CD4-positive, CD25-positive, alpha-beta regulatory T cell (primary cell): ENCODE measurements at places on chromosomes 16 and 17. TPM values are rescaled to one million over a fixed set of nuclear protein-coding genes. Genes with fewer than 3 reads are reported as not detected.

DNA sequence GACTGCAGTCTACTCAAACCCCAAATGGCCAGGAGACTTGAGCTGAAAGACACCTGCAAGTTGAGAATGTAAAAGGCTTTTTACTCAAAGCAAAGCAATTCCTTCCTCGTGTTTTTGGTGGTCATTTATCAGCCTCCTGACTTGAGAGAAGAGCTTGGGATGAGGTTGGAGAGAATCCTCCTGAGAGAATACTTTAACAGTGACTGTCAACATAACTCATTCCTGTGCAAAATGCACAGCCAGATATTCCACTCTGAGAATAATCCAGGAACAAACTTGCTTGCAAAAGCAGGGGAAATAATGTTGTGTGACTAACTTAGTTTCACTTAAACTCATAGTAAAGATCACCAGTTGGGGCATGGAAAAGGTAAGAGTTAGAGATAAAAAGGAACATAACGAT lies 53.4 kb downstream of the SNTB2 start:
- DNase-seq = no peak

DNA sequence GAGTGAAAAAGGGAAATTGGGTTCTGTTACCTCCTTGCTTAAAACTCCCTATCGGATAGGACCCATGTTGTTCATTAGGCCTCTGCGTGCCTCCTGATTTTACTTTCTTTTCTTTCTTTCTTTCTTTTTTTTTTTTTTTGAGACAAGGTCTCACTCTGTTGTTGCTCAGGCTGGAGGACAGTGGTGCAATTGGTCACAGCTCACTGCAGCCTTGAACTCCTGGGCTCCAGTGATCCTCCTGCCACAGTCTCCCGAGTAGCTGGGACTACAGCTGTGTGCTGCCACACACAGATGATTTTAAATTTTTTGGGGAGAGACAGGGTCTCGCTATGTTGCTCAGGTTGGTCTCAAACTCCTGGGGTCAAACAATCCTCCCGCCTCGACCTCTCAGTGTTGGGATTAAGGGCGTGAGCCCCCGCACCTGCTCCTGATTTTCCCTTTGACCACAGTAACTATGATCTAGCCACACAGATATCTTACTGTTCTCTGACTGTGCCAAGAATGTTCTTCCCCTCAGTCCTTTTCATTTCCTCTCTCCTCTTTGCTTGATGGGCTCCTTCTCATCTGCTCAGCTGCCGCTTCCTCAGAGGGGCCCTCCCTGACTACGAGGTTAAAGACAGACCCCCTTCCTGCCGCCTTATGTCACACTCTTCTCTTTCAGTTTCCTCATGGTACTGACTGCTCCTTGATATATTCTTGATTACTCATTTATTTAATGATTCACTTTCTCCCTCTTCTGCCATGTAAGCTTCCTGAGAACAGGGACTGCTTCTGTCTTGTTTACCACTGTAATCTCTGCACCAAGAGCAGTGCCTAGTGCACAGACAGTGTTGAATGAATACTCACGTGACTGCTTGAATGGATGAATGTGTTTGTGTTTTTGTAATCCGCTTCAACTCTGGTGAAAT lies 44.3 kb downstream of the LCMT1 start:
- no peak for DNase-seq

DNA sequence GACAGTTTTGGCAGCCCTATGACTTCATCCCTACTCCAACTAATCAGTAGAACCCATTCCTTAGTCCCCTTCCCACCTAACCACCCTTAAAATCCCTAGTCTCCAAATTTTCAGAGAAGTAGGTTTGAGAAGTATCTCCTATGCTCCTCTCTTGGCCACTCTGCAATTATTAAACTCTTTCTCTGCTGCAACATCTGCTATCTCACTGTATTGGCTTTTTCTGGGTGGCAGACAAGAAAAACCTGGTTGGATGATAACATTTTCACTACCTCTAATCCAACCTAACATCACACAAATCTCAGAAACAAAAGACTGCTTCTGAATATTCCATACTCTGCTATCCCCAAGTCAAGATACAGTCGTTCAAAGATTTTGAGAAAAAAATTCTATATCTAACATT lies 542.4 kb upstream of the SOX9 start:
- DNase-seq = no peak

DNA sequence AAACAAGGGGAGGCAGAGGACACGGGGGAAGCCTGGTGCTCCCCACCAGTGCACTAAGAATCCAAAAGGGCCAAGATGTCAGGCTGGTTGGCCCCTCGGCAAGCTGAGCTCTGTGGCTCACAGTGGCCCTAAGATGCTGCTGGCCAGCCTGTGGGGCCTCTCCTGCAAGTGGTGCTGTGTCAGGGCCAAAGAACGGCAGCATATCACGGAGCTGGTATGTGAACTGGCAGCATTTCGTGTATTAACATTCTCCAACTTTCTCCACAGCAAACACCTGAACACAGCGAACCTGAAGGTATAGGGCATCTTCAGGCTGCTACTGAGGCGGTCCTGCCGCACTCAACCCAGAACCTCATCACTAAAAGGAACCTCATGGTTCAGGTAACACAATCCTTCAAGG lies 34.8 kb downstream of the VAC14 start:
- no peak for DNase-seq

DNA sequence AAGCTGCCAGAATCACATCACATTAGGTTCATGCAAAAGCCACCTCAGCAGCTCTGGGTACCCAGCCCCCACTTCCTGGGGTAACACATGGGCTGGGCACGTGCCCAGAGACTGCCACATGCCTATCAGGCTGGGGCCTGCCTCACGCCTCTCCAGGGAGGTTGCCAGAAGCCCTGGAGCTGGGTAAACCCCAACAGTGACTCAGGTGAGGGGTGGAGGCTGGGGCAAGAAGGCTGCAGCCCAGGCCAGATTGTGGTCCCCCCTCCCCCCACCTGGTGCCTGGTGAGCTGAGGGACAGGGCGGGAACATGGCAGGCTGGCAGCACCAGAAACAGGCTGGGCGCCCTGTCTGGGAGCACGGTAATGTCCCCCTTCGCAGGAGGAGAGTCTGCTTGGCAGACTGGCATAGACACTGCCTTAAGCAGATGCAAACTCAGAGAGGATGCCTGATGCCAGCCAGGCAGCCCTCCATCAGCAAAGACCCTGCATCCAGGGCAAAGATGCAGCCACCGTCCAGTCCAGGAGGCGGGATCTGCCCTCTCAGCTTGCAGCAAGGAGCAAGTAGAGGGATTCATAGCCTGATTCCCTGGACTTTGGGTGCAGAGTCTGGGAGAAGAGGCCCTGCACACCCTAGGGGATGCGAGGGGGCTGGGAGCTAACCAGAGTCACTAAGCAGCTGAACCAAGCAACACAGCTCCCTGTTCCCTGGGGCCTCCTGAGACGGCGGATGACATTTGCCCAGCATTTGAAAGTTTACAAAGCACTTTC lies 28.8 kb downstream of the NGFR start:
- no peak for DNase-seq

DNA sequence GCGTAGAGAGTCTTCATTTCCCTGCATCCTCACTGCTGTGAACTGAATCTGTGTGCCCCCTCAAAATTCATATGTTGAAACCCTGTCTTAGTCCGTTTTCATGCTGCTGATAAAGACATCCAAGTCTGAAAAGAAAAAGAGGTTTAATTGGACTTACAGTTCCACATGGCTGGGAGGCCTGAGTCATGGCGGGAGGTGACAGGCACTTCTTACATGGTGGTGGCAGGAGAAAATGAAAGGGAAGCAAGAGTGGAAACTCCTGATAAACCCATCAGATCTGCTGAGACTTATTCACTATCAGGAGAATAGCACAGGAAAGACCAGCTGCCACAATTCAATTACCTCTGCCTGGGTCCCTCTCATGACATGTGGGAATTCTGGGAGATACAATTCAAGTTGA lies 3.1 kb upstream of the CCDC42 start:
- DNase-seq = no peak

DNA sequence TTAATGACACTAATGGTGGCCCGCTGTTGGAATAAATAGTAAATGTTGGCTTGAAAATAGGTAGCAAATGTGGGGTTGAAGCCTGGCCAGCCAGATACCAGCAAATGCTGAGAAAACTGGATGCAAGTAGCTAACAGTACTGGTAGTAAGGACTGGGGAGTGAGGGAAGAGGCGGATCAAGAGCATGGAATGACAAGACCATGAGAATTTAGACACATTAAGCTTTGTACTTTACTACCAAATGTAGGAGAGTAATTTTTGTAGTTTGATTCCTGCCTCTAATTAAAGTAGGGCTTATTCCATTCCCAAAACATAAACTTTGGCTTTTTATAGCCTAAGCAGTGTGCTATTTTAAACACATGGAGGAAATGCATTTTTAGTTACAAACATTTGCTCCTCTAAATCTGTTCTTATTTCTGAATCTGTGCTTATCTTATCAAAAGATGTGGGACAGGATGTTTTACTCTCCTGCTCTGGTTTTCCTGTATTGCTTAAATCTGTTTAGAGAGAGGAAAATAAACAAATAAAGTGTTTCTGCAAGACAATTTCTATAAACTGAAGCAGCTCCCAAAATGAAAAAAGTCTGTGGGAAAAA lies 44.1 kb downstream of the CFDP1 start:
- DNase-seq = no peak

The OTOA gene
- total RNA-seq = not detected

GRCh38 chr17:48021934-48022333 lies 15.7 kb downstream of the COPZ2 start:
- DNase-seq = no peak

DNA sequence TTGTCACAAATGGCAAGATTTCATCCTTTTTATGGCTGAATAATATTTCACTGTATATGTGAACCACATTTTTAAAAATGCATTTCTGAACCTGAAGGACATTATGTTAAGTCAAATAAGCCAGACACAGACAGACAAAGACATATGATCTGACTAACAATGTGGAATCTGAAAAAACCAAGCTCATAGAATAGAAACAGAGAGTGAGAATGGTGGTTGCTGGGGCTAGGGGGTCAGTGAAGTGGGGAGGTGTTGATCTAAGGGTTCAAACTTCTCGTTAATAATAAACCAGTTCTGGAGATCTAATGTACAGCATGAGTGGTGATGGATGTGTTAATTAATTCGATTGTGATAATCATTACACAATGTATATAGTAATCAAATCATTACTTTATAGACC lies 475.1 kb downstream of the WWOX start:
- DNase-seq = no peak

The CETP gene
- total RNA-seq = not detected

DNA sequence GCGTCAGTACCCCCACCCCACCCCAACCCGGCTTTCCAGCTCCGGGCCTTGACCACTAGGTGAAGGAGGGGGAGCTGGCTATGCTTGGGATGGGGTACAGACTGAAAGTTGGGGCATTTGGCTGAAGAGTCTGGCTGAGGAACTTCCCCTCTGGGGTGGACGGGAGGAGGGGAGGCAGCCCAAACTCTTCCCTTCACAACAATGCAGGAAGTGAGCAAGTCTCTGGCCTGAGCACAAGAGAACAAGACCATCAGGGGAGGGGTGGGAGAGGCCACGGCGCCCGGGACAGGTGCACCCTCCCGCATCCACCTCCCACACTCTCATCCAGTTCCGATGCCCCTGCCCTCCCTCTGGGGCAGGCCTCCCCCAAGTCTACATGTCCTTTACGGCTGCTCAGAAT lies 5.6 kb downstream of the USH1G start:
- no peak for DNase-seq

DNA sequence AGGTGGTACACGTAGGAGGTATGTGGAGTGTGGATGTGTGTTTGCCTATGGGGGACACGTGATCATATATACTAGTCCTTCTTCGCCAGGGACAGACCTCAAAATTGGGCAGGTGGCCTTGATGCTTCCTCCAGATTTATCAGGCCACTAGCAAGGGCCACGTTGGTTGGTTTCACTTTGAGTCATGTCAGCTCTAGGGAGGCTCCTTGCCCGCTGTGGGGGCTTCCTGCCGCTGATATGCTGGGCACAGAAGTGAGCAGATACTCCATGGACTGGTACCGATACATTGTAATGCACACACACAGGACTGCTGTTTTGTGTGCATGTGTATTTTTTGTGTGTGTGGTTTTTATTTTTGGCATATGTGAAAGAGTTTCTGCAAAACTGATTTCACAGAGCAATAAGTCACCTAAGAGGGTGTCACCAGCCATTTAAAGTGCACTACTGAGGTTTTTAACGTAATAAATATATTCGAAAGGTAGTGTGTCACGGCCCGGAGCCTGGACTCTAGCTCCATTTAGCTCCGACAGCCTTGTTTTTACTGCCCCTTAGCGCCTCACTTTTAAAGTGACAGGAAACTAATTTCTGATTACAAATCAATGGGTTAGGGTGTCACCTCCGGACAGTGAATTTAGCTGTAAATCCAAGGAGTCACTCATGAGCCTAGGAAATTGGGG lies 605.5 kb upstream of the SALL1 start:
- DNase-seq = no peak

The BCL6B gene
- 0.42 TPM for total RNA-seq

The SSTR5 gene
- total RNA-seq = not detected

The NATD1 gene
- total RNA-seq = 12.7 TPM

GRCh38 chr17:43051969-43052368 lies 26.9 kb downstream of the RND2 start:
- no peak for DNase-seq
